NCI-H1417 (cell line): ENCODE measurements at places on chromosomes 2 and 18.
A peak's percentile ranks its signal among the peaks of the same experiment; 100 is the strongest.

DNA sequence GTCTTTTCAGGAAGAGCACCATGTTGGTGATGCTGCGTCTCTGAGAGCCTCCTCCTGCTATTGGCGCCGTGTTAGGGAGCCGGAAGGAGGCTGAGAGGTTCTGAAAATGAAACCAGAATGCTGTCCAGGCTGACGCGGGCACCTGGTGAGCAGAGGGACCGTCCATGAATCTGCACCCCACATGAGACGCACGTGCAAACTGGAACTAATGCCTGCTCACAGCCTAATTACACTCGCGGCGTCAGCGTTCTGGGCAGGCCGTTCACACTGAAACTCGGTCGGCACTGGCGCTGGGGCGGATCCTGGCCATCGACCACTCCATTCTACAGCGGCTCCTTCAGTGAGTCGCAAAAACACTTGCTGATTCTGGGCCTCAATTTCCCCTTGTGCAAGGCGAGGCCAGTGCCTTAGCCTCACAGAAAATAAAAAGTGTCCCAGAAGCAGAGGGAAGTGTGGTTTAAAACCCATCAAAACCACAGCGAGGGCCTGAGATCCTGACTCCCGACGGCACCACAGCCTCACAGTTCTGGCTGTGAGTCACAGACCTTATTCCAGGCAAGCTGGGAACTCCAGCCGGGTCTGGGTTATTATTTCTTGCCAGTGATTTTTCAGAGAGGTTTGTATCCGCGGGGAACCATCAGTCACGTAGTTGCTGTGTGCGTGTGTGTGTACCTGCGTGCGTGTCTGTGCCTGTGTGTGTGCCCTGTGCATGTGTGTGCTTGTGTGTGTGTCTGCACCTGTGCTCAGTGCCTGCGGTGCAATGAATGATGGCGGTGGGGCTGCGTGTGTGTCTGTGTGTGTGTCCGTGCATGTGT is 49.1 kb upstream of the CTDP1 start:
- DNase-seq: peak; percentile 35

DNA sequence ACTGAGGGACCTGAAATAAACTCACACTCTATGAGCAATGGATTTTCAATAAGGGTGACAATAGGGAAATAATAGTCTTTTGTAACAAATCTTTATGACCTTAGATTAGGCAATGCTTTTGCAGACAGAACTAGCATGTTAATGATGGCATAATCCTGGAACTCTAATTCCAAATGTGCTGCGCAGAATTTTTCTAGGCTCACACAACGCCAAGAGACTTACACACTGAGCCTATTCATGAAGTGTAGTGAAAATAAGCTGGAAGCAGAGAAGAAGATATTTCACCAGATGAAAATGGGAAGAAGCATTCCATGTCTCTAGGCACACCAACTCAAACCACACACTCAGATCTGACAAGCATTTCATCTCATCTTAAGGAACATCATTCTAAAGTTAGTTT is 178.5 kb downstream of the L3MBTL4 start:
- DNase-seq: no peak

DNA sequence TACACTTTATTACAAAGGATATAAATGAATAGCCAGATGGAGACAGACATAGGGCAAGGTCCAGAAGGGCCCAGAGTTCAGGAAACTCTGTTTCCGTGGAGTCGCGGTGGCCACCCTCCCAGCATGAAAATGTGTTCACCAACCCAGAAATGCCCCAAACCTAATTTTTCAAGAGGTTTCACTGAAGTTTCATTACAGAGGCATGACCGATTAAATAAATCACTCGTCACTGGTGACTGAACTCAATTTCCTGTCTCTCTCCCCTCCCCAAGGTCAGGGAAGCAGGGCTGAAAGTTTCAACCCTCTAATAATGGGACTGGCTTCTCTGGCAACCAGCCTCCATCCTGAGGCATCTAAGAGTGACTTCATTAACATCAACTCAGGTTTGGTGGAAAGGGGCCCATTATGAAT is 22.4 kb downstream of the USP40 start:
- no peak for DNase-seq

GRCh38 chr18:7924616-7925015 is 357.5 kb downstream of the PTPRM start:
- no peak for DNase-seq

DNA sequence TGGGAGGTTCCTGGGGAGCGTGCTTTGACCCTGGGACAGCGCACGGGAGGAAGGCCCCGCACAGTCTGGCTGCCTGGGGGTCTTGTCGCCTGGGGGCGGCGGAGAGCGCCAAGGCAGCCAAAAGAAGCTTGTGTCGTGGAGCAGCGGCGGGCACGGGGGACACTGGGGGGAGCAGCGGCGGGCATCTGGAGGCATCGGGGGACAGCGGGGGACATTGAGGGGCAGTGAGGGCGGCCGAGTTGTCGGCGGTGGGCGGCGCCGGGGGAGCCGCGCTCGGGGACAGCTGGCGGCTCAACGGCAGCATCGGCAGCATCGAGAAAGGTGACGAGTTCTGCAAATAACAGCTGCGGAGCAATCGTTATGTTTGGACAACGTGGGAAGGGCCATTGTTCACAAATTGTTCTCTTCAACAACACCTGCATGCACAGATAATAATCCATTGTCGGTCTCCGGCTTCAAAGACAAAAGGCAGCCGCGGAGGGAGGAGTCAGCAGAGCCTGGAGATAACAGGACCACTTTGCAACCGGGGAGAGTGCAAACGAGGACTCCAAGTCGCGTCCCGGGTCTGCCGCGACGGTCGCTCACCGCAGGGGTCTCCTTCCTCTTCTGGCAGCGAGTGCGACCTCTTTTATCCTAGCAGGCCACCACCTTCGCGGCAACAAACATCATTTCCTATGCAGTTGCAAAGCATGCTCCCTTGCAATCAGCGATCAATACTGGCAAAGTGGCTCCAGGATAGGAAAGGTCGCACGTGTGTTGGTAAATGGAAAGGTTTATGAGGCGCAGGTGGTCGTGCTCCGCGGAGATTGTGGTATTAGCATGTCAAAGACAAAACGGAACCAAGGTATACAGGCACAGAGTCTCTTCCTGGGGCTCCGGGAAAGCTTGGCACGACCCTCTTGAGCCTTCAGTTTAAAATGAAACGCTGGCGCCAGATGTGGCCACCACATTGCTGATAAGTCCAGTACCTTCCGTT is 132.3 kb upstream of the DLX2 start:
- DNase-seq: peak; percentile 72

GRCh38 chr2:239455436-239456203 is 54.8 kb upstream of the HDAC4 start:
- DNase-seq: no peak
